T-cell (primary cell): ENCODE measurements at places on chromosomes 6 and 20.

GRCh38 chr6:40582892-40583291, 4.3 kb downstream of the LRFN2 start:
- no peak for DNase-seq

- DNase-seq: no peak
These were observed 1343.4 kb downstream of the GRIK2 start for GRCh38 chr6:102736941-102737368.

- no peak for DNase-seq
These were observed 225.1 kb downstream of the TBX18 start for GRCh38 chr6:84539122-84539856.

DNA sequence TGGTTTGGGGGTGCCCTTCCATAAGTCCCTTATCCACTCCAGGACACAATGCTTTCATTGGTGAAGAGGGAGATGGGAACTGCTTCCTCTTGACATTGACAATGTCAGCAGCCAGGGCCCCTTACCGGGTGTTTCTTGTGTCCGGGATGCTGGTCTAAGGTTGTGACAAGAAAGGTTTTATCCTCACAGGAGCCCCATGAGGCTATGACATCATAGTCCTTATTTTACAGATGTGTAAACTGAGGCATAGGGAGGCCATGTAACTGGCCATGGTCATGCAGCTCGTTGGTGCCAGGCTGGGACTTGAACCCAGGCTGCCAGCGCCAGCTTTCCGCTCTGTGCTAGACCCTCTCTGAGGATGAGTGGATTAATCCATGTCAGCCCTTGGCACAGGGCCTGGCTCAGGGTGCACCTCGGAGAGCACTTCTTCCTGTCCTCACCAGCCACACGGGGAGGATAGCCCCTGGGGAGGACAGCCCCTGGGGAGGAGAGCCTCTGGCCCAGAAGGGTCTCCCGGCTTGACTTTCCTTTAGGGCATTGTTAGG, 157.3 kb downstream of the SYCP2 start:
- DNase-seq: no peak

- no peak for DNase-seq
These were observed 677.7 kb upstream of the NRSN1 start for GRCh38 chr6:23448281-23448680.

- no peak for DNase-seq
These were observed 50.1 kb downstream of the FOXC1 start for GRCh38 chr6:1659816-1660215.

- no peak for DNase-seq
These were observed 1.5 kb upstream of the COL9A3 start for GRCh38 chr20:62815066-62815991.

DNA sequence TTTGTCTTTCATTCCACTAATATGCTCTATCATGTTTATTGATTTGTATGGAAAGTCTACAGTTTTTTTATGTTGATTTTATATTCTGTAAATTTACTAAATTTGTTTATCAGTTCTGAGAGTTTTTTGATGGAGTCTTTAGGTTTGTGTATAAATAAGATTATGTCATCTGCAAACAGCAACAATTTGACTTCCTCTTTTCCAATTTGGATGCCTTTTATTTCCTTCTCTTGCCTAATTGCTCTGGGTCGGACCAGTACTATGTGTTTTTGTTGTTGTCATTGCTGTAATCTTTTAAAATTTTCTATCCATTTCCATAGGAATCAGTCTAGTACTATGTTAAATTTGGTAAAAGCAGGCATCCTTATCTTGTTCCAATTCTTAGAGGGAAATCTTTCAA, 31.5 kb upstream of the POLR1H start:
- no peak for DNase-seq

- DNase-seq: no peak
These were observed 142.4 kb downstream of the MTHFD1L start for GRCh38 chr6:151007922-151008321.

- DNase-seq: no peak
These were observed 49.6 kb upstream of the PTPRK start for GRCh38 chr6:128569732-128570679.
